ENCODE measurements at places on chromosomes 6 and 20. TPM values are rescaled to one million over a fixed set of nuclear protein-coding genes. Genes with fewer than 3 reads are reported as not detected.

Gene TBX18
- 19.9 TPM for total RNA-seq

Gene LGSN
- total RNA-seq: 0.41 TPM

Gene PLTP
- 57.0 TPM for total RNA-seq

Gene ZC2HC1B
- not detected for total RNA-seq

Gene CABLES2
- 0.29 TPM for total RNA-seq

Gene GRIK2
- 0.76 TPM for total RNA-seq

Gene ZNF343
- total RNA-seq: 11.2 TPM

Gene TRDN
- total RNA-seq: 5.6 TPM

Gene NR2E1
- not detected for total RNA-seq

Gene TMEM151B
- total RNA-seq: 0.21 TPM

Gene TSBP1
- not detected for total RNA-seq

Gene CPNE5
- total RNA-seq: 12.9 TPM

Gene SRF
- total RNA-seq: 109 TPM

Gene SGK1
- total RNA-seq: 48.1 TPM

Gene HRH3
- total RNA-seq: not detected

Gene RAET1G
- total RNA-seq: not detected

Gene FAM50B
- 12.7 TPM for total RNA-seq

Gene DPPA5
- total RNA-seq: not detected

Gene GPR6
- not detected for total RNA-seq

Gene C20orf202
- 0.83 TPM for total RNA-seq

Gene SAMD5
- total RNA-seq: 3.3 TPM

Gene VPS52
- total RNA-seq: 12.8 TPM

Gene VNN1
- 0.64 TPM for total RNA-seq

Gene ERMARD
- total RNA-seq: 33.1 TPM

Gene HCRTR2
- total RNA-seq: 0.21 TPM

All from uterus (tissue), 4 donors.